ENCODE measurements at places on chromosomes 3 and 15. TPM values are rescaled to one million over a fixed set of nuclear protein-coding genes. Genes with fewer than 3 reads are reported as not detected.

The MDFIC2 gene
- not detected for total RNA-seq

- H3K27me3 ChIP-seq = no peaks in the 10 kb centered on the region
- no peaks in the 10 kb centered on the region for H3K4me1 ChIP-seq
- H3K27ac ChIP-seq = no peak overlapping the region
These were observed 119.1 kb downstream of the ATG7 start for GRCh38 chr3:11391174-11391879.

DNA sequence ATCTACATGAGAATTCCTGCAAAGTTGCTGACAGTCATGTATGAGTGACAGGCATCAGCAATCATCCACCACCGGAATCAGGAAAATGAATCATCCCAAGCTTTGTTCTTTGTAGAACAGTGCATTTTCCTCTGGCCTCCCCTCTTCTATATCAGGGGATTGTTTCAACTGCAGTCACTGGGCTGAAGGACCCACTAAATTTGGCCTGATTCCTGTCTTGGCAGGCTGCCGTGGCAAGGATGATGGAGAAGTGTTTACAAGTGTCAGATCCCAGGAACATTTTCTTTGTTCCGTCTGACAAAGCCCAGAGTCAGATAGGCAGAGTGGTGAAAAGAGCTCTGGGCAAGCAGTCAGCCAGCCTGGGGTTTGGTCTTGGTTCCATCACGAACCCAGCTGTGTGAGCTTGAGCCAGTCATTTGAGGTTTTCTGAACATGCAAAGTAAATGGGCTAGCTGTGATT lies 175.1 kb upstream of the TSC22D2 start:
- no peak overlapping the region for H3K27ac ChIP-seq
- H3K36me3 ChIP-seq = no peaks in the 10 kb centered on the region
- H3K4me3 ChIP-seq = no peak overlapping the region

The SPESP1 gene
- total RNA-seq = not detected

- no peaks in the 10 kb centered on the region for H3K36me3 ChIP-seq
- H3K4me1 ChIP-seq = no peaks in the 10 kb centered on the region
- H3K27ac ChIP-seq = no peak overlapping the region
- no peak for DNase-seq
- no peak overlapping the region for H3K4me3 ChIP-seq
These were observed 75.0 kb downstream of the MEGF11 start for GRCh38 chr15:66178531-66178910.

DNA sequence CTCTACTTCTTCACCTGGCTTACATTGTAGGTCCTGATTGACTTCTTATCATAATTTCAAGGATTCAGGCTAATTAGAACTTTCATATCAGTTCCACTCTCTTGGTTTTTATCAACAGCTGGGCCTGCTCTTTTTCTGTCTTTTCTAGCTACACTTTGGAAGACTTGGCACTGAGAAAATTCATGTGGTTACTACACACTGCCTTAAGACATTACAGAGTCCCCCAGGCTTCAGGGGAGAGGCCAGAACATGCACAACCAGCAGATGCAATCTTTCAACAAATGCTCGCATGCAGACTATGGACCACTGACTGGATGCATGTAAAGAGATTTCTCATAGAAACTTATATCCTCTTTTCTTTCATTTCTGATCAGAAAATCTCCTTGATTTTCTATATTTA lies 423.5 kb downstream of the TUSC7 start:
- H3K36me3 ChIP-seq = no peaks in the 10 kb centered on the region
- no peak for DNase-seq
- H3K4me3 ChIP-seq = no peak overlapping the region
- no peaks in the 10 kb centered on the region for H3K27me3 ChIP-seq

DNA sequence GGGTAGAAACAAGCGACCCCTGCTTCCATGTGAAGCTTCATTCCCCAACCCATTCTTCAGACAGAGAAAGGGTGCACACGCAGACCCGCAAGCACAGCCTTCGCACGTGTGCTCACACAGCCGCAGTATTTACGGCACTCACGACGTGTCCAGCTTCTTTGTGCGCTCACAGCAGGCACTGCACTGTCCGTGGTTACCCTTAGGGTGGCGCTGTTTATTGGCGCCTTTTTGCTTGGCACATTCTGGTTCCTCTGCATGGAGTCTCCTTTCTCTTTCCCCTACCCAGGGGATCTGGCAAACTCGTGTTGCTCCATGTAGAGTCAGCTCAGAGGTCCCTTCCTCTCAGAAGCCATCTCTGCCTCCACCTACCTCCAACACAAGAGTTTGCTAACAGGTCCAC lies 115.1 kb downstream of the SLCO3A1 start:
- no peak for DNase-seq
- no peaks in the 10 kb centered on the region for H3K27me3 ChIP-seq
- peaks cover 15% of the 10 kb centered on the region for H3K4me1 ChIP-seq
- H3K36me3 ChIP-seq = no peaks in the 10 kb centered on the region
- H3K27ac ChIP-seq = no peak overlapping the region

DNA sequence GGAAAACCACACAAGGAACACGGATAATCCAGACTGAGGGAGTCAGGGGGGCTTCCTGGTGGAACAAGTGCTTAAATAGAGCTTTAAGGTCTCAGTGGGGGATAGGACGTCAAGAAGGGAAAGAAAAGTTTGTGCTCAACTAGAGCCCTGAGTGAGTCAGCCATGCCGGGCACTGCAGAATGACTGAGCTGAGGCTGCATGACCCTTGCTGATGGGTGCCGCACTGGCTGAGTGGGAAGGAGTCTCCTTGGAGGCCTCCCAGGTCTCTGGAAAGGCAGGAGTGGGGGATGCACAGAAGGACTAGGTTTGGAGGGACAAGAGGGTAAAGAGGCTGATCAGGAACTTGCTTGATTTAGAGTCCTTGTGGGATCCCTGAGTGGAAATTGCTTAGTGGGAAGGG lies 150.3 kb downstream of the RPLP1 start:
- H3K4me1 ChIP-seq = no peaks in the 10 kb centered on the region
- peaks cover 31% of the 10 kb centered on the region for H3K27me3 ChIP-seq
- no peak overlapping the region for H3K4me3 ChIP-seq
- H3K27ac ChIP-seq = no peak overlapping the region
- H3K36me3 ChIP-seq = no peaks in the 10 kb centered on the region

- no peaks in the 10 kb centered on the region for H3K27me3 ChIP-seq
- H3K4me3 ChIP-seq = no peak overlapping the region
- no peak overlapping the region for H3K27ac ChIP-seq
- no peaks in the 10 kb centered on the region for H3K36me3 ChIP-seq
These were observed 35.9 kb downstream of the SAXO2 start for GRCh38 chr15:82298520-82298919.

The GP9 gene
- total RNA-seq = not detected

- no peak overlapping the region for H3K27ac ChIP-seq
- no peak for DNase-seq
- H3K36me3 ChIP-seq = no peaks in the 10 kb centered on the region
These were observed 360.4 kb downstream of the EFHB start for GRCh38 chr3:19573644-19574043.
